ENCODE measurements at places on chromosomes 11 and 22.

GRCh38 chr11:124440608-124441007, 4.9 kb downstream of the OR8B8 start:
- DNase-seq: no peak

GRCh38 chr11:15200696-15201095, 86.0 kb downstream of the INSC start:
- DNase-seq: no peak

DNA sequence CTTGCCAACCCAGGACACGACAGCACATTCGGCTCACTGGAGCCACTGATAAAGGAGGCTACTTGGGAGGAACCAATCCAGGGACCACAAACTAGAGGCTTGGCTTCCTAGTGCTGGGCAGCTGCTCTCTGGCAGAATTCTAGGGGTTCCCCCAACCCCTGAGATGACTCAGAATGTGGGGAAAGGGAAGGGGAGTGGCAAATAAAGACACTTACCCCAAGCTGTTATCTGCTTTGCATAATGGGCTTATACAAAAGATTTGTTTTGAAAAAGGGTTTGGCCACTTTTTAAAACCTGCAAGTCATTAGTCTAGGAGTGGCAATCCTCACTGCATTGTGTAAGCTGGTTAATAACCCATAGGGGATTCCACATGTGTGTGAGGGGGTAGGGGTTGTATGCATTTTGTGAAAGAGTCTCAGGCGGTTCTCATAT, 64.1 kb upstream of the LMO1 start:
- no peak for DNase-seq

DNA sequence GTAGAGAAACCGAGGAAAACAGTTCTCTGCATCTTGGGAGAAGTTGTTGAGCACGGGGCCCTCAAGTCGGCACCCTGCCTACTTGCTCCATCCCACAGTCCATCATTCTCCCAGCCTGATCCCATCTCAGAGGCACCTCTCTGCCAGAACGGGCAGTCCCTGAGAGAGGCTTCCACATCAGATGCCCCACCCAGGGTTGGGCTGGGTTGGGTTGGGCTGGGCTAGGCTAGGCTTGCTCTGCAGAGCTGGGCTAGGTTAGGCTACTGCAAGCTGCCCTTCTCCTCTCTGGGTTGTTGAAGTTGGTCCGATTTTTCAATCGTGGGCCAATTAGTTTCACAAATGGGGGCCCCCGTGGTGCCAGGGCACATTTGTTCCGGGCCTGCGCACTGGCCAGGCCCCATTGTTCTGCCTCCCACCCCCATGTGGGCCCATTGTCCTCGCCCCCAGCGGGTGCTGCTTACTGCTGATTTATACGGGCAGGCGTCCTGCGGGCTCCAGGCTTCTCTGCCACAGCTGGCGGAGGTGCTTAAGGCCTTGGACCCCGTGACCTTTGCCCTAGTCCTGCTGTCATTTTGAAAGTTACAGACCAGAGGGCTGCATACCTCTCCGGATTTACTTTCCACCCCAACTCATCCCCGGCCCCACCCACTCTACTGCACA, 63.7 kb upstream of the NNMT start:
- no peak for DNase-seq

- DNase-seq: no peak
Observed at GRCh38 chr11:70642266-70642665, 243.9 kb downstream of the CTTN start.

GRCh38 chr11:80831374-80831773, 1390.5 kb upstream of the TENM4 start:
- DNase-seq: no peak

- no peak for DNase-seq
Observed at GRCh38 chr11:133950874-133951326, 5.9 kb downstream of the IGSF9B start.

GRCh38 chr11:15976433-15977045, 379.8 kb downstream of the SOX6 start:
- peak; percentile 86 for DNase-seq

DNA sequence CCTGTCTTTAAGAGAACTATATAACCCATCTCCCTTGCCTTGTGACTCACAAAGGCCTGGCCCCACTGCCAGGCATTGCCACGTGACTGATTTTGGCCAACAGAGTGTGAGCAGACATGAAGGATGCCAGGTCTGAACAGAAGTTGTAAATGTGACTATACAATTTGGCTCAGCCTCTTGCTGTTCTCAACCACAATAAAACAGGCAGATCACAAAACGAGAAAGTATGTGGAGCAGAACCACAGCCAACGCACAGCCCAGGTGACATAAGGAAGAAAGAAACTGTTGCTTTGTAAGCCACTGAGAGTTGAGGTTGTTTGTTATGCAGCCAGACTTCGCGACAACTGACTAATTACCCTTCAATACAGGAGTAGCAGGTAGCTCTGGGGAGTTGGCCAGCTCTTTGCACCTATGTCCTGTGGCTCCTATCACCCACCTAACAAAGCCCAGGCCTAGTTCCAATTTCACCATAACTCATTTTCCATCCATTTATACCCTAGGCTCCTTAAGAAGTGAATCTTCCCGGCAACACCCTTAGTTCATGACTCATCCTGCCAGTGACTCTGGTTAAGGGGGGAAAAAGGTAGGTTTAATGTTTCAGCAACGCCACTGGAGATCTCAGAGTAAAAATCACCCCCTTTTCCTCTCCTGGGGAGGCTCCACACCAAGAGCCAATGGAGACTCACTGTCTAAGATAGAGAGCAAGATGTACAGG, 53.7 kb downstream of the GALNT18 start:
- DNase-seq: no peak

GRCh38 chr22:29641042-29641699, 37.7 kb downstream of the NF2 start:
- DNase-seq: peak; percentile 50

GRCh38 chr11:94832604-94833235, 64.6 kb downstream of the AMOTL1 start:
- no peak for DNase-seq

GRCh38 chr11:130689222-130689908, 226.9 kb downstream of the SNX19 start:
- DNase-seq: peak; percentile 89

GRCh38 chr11:118448294-118448693, 12.0 kb downstream of the KMT2A start:
- peak; percentile 27 for DNase-seq

DNA sequence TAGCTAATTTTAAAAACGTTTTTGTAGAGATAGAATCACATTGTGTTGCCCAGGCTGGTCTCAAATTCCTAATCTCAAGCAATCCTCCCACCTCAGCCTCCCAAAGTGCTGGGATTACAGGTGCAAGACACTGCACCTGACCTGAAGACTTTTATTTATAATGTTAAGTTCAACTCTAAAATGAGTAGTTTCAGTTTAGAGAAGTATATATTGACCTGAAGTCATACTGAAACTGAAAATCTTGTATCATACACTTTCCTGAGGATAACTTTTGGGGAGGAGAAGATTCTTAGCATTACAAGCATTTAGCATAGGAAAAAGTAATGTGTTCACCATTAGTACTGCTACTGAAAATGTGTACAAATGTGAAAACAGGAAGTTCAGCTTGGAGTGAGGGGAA, 249.3 kb downstream of the CASP12 start:
- DNase-seq: no peak

DNA sequence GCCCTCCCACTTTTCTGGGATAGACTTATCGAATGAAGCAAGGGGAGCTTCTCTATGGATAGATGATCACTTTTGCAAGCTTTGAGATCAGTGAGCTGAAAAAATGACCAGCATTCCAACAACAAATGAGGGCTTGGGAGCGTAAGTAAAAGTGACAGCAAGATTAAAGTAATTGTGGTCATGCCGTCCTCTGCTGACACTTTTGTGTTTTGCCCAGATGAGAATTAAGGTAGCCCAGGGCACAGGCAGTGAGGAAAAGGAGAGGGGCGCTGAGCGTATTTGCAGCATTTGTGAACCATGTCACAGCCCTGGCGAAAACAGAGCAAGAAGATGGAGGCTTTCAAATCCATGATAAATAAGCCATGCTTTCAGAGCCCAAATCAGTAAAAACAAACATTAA, 24.6 kb upstream of the TMA7B start:
- no peak for DNase-seq

GRCh38 chr11:66842501-66842895, 743 bp upstream of the RCE1 start:
- no peak for DNase-seq

DNA sequence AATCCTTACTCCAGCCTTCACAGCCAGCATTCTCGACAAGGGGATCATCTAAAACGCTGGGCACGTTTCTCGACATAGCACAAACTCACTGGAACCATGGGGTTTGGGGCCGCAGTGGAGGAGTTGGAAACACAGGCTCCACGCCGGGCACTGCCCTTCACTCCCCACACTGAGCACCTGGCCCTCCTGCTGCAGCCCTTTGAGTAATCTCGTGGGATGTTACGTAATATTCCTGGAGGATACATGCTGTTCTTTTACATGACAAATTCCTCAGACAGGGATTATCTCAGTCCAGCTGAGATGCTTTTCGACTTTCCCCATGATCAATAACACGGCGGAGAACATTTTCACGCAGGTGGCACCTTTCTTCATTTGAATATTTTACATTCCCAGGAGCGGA, 408.0 kb downstream of the SHANK2 start:
- no peak for DNase-seq

- no peak for DNase-seq
Observed at GRCh38 chr11:12831471-12832202, 157.4 kb downstream of the TEAD1 start.
